AG20443 (cell line): ENCODE measurements at places on chromosomes 7 and 10.
A peak's percentile ranks its signal among the peaks of the same experiment; 100 is the strongest.

GRCh38 chr7:28169230-28169629 lies 11.4 kb downstream of the JAZF1 start:
- no peak for DNase-seq

DNA sequence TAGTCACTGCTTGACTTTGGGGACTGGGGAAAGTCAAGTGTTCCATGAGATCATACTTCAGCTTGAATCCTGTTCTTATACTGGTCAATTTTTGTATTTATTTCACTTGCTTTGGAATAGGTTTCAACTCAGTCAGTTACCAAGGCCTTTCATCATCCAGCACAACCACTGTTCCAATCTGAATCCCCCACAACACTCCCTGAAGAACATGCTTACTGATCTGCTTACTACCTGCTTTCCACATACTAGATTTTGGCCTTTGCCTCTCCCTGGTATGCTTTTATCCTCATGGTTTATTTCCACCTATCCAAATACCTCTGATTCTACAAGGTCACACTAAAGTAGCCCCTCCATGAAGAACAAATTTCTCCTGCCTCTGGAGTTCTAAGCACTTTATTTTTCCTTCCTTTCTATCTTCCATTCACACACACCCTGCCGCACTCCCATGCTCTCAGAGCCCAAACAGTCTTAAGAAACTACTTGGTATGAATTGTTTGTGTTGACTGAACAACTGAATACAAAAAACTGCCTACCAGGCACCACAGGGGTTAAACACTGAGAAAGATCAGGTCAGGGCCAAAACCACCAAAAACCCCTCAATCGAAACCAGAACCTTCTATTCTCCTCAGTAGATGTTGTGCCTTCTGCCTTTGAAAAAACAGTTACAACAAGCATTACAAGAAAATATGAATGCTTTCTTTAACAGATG lies 178.1 kb downstream of the AVL9 start:
- no peak for DNase-seq

DNA sequence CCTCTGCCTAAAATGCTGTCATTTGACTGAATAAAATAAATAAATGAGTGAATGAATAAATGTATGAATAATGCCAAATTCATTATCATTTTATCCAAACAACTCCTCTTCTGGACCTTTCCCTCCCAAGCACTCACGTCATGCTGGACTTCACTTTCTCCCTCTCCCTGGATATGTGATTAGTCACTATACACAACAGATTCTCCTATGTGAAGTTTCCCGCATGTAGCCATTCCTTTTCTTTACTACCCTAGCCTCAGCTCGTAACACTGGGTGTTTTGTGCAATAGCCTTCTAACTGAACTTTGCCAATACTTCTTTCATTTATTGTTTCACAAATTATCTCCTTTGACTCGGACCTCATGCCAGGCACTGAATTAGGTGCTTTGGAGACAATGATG lies 87.6 kb upstream of the IL6 start:
- DNase-seq = no peak

- peak; percentile 50 for DNase-seq
Observed at GRCh38 chr10:50653142-50653541, 29.4 kb upstream of the SGMS1 start.

- DNase-seq = no peak
Observed at GRCh38 chr7:154886591-154886990, 116.3 kb downstream of the PAXIP1 start.

DNA sequence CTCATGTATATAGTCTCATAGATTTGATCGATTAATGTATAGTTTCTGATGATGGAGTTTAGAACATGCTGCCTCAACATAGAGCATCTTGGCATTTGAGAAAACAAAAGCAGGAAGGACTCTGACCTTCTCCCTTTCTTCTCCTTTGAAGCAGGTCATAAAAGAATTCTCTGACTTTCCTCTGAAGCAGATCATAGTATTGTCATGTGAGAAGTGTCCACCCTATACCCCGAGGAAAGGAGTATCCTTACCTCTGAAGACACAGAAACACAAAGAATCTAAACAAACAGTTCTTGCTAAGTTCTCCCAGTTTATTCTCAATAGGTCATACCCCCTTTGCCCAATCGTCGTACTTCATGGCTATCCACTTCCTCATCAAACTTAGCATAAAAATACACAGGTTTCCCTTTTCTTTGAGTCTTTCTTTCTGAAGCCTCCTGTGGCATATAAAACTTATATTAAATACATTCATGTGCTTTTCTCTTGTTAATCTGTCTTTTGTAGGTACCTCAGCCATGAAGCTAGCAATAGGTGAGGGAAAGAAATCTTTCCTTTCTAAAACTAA lies 194.9 kb downstream of the REEP3 start:
- no peak for DNase-seq

- no peak for DNase-seq
Observed at GRCh38 chr7:40881405-40881926, 746.7 kb downstream of the SUGCT start.

DNA sequence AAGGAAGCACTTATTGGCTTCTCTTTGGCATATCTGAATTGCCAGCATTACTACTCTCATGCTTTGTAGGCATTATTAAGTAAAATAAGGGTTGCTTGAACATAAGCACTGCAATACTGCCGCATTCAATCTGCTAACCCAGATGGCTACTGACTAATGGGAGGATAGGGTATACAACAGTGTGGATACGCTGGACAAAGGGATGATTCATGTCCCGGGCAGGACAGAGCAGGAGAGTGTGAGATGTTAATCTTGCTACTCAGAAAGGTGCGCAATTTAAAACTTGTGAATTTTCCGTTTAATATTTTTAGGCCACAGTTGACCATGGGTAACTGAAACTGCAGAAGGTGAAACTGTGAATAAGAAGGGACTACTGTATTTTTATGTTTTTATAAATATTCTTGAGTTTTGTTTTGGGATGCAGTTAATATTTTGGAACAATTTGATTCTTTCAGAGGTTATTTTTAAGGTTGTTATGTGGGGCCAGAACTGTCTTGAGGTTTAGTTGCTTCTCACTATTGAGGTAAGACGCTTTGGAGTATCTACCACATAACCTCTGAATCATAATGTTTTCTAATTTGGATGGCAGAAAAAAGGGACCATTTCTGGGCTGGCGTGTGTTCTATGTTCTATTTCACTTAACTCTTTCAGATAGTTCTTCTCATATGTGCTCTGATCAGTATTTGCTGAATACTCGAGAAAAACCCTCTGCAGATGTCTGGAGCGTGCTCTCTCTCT lies 75.7 kb upstream of the SYPL1 start:
- DNase-seq = no peak

GRCh38 chr7:42105554-42106358 lies 131.3 kb downstream of the GLI3 start:
- no peak for DNase-seq

- DNase-seq = no peak
Observed at GRCh38 chr7:31108097-31108657, 56.1 kb downstream of the ADCYAP1R1 start.

DNA sequence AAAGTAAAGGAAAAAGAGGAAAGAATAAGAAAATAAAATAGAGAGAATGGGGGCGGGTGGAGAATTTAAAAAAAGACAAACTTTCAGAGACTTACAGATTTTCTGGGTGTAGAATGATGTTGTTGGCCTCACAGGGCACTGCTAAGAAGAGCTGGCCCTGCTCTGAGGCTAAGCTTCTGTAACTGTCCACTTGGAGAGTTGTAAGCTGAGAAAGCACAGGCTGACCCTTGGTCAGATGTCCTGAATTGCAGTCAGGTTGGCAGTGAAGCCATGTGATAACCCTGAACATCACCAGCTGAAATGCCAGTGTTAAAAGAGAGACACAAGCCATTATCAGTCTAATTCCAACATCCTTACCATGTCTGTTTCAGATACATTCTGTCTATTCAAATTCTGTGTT lies 272.1 kb upstream of the SORCS1 start:
- no peak for DNase-seq

- DNase-seq = no peak
Observed at GRCh38 chr10:101575580-101576210, 12.4 kb downstream of the POLL start.

GRCh38 chr7:127586346-127586745 lies 950 bp upstream of the GCC1 start:
- no peak for DNase-seq

- no peak for DNase-seq
Observed at GRCh38 chr7:2520761-2521290, 1.3 kb downstream of the LFNG start.
